Tibial nerve (tissue), 4 donors: ENCODE measurements at places on chromosomes 12 and 14. TPM values are rescaled to one million over a fixed set of nuclear protein-coding genes. Genes with fewer than 3 reads are reported as not detected.

Gene TTLL5
- total RNA-seq = 36.6 TPM

DNA sequence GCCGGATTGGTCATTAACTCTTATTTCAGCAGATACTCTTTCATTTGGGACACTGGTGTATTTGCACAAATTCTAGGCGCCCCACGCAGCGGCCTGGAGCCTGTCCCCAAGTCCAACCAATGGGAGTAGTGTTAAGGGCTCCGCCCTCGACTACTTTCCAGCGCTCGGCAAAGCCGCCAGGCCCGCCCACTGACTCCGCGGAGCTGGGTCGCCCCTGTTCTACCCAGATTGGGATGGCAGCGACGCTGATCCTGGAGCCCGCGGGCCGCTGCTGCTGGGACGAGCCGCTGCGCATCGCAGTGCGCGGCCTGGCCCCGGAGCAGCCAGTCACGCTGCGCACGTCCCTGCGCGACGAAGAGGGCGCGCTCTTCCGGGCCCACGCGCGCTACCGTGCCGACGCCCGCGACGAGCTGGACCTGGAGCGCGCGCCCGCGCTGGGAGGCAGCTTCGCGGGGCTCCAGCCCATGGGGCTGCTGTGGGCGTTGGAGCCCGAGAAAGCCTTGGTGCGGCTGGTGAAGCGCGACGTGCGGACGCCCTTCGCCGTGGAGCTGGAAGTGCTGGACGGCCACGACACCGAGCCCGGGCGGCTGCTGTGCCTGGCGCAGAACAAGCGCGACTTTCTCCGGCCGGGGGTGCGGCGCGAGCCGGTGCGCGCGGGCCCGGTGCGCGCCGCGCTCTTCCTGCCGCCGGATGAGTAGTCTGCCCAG lies at the start of gene ACOT6:
Gene ACOT6 (plus strand): TSS at position 179 of the 707 bp plus-strand sequence. CDS start 55 bp downstream, at position 234.
- H3K4me1 ChIP-seq = peaks cover 5% of the 10 kb centered on the region
- no peaks in the 10 kb centered on the region for H3K27me3 ChIP-seq
- H3K4me3 ChIP-seq = peak within 1 kb of the TSS; percentile 76
- DNase-seq = peak; percentile 34

Gene RERGL
- 7.7 TPM for total RNA-seq

GRCh38 chr12:21456291-21456780 lies 18.9 kb downstream of the PYROXD1 start:
- H3K36me3 ChIP-seq = no peaks in the 10 kb centered on the region
- no peaks in the 10 kb centered on the region for H3K4me1 ChIP-seq
- no peak for DNase-seq
- H3K27ac ChIP-seq = no peak overlapping the region

- H3K36me3 ChIP-seq = no peaks in the 10 kb centered on the region
- no peak for DNase-seq
- H3K27me3 ChIP-seq = no peaks in the 10 kb centered on the region
- H3K4me1 ChIP-seq = no peaks in the 10 kb centered on the region
Observed at GRCh38 chr12:53123578-53124351, 20.5 kb downstream of the SOAT2 start.

Gene HOXC13
- total RNA-seq = not detected

DNA sequence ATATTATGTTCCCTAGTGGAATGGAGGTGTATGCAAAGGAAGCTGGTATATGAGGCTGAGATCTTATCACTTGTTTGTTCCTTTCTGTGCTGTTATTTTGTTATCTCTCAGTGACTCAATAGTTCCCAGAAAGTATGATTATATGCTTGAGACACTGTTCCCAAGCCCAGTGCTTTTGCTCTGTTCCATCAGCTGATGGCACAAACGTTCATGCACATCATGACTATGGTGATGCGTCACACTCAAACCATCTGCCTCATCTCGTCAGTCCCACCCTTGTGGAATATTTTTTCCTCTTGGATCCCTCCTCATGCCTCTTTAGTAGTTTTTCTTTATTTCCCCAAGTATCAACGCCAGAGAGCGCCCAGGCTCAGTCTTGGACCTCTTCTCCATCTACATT lies 786.9 kb downstream of the AACS start:
- no peaks in the 10 kb centered on the region for H3K36me3 ChIP-seq
- no peak overlapping the region for H3K4me3 ChIP-seq
- no peak for DNase-seq
- no peaks in the 10 kb centered on the region for H3K27me3 ChIP-seq
- no peak overlapping the region for H3K27ac ChIP-seq

- H3K36me3 ChIP-seq = no peaks in the 10 kb centered on the region
- H3K27me3 ChIP-seq = no peaks in the 10 kb centered on the region
- H3K4me3 ChIP-seq = no peak overlapping the region
- no peaks in the 10 kb centered on the region for H3K4me1 ChIP-seq
- no peak overlapping the region for H3K27ac ChIP-seq
Observed at GRCh38 chr12:68389305-68389704, 57.1 kb upstream of the MDM1 start.

DNA sequence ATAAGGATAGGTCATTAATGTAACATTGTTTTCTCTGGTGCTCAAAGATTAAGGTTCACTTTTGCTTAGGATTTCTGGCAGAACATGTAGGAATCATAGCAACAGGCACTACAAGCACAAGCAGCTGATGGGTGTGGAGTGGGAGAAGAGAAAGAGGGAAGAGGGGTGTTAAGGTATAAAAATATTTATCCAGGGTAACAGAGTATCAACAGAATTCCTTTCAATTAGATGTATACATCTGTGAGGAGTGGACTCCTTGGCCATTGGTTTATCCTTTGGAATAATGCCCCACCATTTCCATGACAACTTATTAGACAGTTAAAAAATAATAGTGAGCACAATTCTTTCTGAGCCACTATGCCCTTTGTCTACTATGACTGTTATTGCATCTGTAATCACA lies 388.3 kb upstream of the DDHD1 start:
- no peaks in the 10 kb centered on the region for H3K27me3 ChIP-seq
- DNase-seq = no peak
- H3K36me3 ChIP-seq = no peaks in the 10 kb centered on the region
- H3K4me1 ChIP-seq = no peaks in the 10 kb centered on the region
- H3K4me3 ChIP-seq = no peak overlapping the region
- H3K27ac ChIP-seq = no peak overlapping the region

Gene SYNDIG1L
- not detected for total RNA-seq

Gene LRTM2
- not detected for total RNA-seq

DNA sequence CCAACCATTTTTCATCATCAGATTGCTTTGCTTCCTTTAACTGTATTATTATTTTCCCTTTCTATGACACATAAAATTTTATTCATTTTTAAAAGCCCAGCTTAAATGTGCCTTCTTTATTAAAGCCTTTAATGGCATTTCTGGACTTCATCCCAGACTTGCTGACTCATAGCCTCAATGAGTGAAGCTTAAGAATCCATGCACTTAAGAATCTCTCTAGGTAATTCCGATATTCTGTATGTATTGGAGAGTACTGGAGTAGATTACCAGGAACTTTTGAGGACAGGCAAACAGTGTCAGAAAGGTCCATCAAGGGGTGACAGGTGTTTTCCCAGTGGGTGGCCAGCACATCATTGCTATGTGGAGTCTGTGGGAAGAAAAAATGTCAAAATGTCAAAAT lies 107.9 kb downstream of the PTPRQ start:
- no peaks in the 10 kb centered on the region for H3K27me3 ChIP-seq
- no peak for DNase-seq
- no peaks in the 10 kb centered on the region for H3K36me3 ChIP-seq
- H3K4me3 ChIP-seq = no peak overlapping the region

Gene AQP6
- total RNA-seq = 0.63 TPM

- no peaks in the 10 kb centered on the region for H3K27me3 ChIP-seq
- H3K36me3 ChIP-seq = no peaks in the 10 kb centered on the region
- no peaks in the 10 kb centered on the region for H3K4me1 ChIP-seq
- H3K4me3 ChIP-seq = no peak overlapping the region
Observed at GRCh38 chr14:27427796-27428195, 830.0 kb upstream of the NOVA1 start.

Gene CELA1
- not detected for total RNA-seq

Gene MAP4K5
- total RNA-seq = 288 TPM

Gene SALL2
- 8.5 TPM for total RNA-seq

DNA sequence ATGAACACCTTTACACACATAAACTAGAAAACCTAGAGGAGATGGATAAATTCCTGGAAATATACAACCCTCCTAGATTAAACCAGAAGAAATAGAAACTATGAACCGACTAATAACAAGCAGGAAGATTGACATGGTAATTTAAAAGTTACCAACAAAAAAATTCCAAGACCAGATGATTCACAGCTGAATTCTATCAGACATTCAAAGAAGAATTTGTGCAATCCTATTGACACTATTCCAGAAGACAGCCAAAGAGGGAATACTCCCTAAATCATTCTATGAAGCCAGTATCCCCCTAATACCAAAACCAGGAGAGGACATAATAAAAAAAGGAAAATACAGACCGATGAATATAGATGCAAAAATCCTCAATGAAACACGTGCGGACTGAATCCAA lies 102.6 kb upstream of the KRR1 start:
- H3K27me3 ChIP-seq = no peaks in the 10 kb centered on the region
- no peaks in the 10 kb centered on the region for H3K4me1 ChIP-seq
- H3K36me3 ChIP-seq = no peaks in the 10 kb centered on the region
- no peak for DNase-seq

GRCh38 chr14:74509587-74510222 lies 16.1 kb downstream of the ISCA2 start:
- no peaks in the 10 kb centered on the region for H3K36me3 ChIP-seq
- no peaks in the 10 kb centered on the region for H3K27me3 ChIP-seq
- H3K27ac ChIP-seq = peak overlapping the region; percentile 75
- DNase-seq = no peak
- no peak overlapping the region for H3K4me3 ChIP-seq

DNA sequence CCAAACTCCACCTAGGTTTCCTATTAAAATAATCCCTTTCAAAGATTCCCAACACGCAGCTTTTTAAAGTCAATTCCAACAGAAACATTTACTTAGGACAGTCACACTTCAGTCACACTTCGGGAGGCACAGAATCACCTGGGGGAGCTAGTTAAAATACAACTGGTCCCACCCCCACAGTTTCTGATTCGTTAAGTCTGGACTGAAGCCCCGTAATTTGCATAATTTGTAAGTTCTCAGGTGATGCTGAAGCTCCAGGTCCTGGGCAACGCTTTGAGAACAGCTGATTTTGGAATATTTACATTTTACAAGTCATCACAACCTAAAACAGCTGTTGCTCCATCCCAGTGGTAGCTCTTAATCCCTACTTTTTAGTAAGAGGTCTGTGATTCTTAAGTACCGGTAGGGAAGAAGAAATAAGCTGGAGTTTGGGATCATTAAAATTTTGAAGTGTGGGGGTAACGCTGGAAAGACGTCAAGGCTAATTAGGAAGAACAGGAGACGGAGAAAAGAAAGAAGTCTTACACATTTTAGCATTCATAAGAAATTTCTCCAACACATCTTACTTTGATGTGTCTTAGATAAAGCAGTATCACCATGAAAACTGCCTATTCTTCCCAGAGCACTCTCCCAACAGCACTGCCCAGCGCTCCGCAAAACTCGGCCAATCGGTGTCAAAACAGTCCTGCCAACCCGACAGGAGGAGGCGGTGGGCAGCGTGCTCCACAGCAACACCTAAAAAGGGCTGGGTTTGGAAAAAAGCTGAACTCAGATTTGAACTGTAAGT lies 1.1 kb downstream of the IPO8 start:
- no peaks in the 10 kb centered on the region for H3K27me3 ChIP-seq
- H3K4me3 ChIP-seq = peak overlapping the region; percentile 94
- H3K36me3 ChIP-seq = no peaks in the 10 kb centered on the region
- no peak for DNase-seq
- peak overlapping the region; percentile 92 for H3K27ac ChIP-seq

Gene KLHDC1
- total RNA-seq = 20.3 TPM

Gene C1S
- total RNA-seq = 415 TPM

Gene TFCP2
- total RNA-seq = 18.8 TPM

DNA sequence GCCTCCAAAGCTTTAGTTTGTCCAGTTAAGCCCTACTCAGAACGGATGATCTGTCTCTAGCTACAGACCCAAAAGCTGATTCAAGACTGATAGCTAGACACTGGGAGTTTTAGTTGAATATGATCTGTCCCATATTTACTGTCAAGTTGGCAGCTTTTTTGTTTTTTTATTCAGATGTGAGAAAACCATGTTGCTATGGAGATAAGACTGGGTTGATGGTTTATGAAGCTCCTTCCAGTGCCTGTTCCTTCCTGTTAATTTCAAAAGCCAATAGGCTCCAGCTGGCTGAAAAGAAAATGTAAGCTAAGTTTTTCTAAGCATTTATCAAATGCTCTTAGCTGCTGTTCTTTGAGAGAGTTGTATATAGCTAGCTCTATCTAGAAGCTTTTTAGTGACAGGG lies 4.7 kb downstream of the DYNLL1 start:
- H3K36me3 ChIP-seq = peaks cover 66% of the 10 kb centered on the region
- H3K27me3 ChIP-seq = no peaks in the 10 kb centered on the region
- H3K4me3 ChIP-seq = no peak overlapping the region
- H3K4me1 ChIP-seq = peaks cover 28% of the 10 kb centered on the region

GRCh38 chr12:61367281-61367785 lies 892.9 kb upstream of the USP15 start:
- H3K4me1 ChIP-seq = no peaks in the 10 kb centered on the region
- H3K27me3 ChIP-seq = no peaks in the 10 kb centered on the region
- no peak overlapping the region for H3K4me3 ChIP-seq
- no peaks in the 10 kb centered on the region for H3K36me3 ChIP-seq

- peaks cover 38% of the 10 kb centered on the region for H3K4me1 ChIP-seq
- H3K27ac ChIP-seq = peak overlapping the region; percentile 90
- no peaks in the 10 kb centered on the region for H3K36me3 ChIP-seq
- H3K27me3 ChIP-seq = no peaks in the 10 kb centered on the region
Observed at GRCh38 chr12:52082988-52083637, 3.6 kb downstream of the SMIM41 start.

- peaks cover 39% of the 10 kb centered on the region for H3K4me1 ChIP-seq
- H3K27me3 ChIP-seq = no peaks in the 10 kb centered on the region
- no peak for DNase-seq
- peak overlapping the region; percentile 65 for H3K27ac ChIP-seq
Observed at GRCh38 chr14:94056579-94057308, 24.3 kb downstream of the DDX24 start.

DNA sequence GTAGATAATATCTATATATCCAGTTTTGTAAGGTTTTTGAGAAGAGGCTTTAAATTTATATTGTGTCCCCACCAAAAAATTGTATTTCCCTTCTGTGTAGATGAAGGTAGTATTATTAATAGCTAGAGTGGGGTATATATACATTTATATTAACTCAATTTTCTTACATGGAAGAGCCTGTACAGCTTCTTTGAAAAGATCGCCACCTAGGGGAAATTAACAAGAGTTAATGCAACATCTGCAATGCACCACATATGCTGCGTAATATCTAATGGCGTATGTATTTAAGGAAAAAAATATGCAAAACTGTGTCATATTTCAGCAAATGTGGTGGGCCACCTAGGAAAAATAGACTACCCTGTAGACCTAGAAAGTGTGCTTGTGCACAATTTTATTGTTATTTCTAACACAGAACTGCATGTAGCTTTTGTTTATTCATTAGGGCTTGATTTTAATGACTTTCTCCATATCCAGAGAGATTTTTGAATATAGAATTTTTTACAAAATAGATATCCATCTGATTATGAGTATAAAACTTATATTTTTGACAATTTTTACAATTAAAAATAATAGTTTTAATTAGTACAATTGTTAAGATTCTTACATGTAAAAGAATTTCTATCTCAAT lies 14.0 kb downstream of the CCER1 start:
- H3K4me3 ChIP-seq = no peak overlapping the region
- no peaks in the 10 kb centered on the region for H3K27me3 ChIP-seq
- H3K4me1 ChIP-seq = no peaks in the 10 kb centered on the region
- H3K27ac ChIP-seq = no peak overlapping the region
- H3K36me3 ChIP-seq = no peaks in the 10 kb centered on the region
